ENCODE measurements at places on chromosomes 7 and 10.

GRCh38 chr7:112160771-112161150, 45.4 kb downstream of the DOCK4 start:
- DNase-seq, result no peak

- no peak for DNase-seq
Observed at GRCh38 chr7:11236680-11237079, 263.0 kb downstream of the PHF14 start.

DNA sequence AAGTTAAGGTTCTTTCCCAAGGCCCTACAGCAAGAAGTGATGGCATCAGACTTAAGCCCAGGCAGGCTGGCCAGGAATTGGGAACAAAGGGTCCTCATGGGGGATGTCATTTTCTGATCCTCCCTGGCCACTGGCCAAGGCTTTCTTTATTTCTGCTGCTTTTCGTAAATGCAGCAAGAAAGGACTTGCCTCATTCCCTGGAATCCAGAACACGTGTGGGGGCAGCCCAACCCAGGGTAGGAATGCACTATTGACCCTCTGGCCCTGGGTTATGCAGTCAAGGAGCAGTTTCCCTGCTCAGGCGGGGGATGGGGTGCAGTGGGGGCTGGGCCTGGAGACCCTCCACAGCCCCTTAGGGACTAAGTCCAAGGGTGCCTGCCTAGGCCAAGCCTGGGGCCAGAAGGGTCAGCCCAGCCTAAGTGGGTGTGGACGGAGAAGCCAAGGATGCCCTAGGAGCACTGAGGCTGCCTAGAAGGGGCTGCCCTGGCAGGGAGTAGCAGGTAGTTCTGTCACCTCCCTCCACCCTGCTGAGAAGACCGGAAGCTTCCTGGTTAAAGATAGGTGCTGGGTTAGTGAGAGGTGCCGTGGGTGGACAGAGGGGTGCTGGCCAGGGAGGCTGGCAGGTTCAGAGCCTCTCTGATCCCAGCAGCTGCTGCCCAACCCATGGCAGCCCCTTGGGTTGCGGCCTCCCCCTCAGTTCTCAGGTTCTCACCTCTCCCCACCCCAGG, 179.2 kb downstream of the SH3PXD2A start:
- no peak for DNase-seq

DNA sequence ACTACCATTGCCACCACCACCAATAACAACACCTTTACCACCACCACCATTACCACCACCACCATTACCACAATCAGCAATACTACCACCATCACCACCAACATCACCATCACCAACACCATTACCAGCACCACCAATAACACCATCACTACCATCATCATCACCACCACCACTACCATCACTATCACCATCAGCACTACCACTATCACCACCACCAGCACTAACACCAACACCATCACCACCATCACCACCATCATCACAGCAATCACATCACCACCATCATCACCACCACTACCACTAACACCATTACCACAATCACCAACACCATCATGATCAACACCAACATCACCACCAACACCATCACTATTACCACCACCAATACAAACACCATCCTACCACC, 249.5 kb downstream of the GRID1 start:
- no peak for DNase-seq

DNA sequence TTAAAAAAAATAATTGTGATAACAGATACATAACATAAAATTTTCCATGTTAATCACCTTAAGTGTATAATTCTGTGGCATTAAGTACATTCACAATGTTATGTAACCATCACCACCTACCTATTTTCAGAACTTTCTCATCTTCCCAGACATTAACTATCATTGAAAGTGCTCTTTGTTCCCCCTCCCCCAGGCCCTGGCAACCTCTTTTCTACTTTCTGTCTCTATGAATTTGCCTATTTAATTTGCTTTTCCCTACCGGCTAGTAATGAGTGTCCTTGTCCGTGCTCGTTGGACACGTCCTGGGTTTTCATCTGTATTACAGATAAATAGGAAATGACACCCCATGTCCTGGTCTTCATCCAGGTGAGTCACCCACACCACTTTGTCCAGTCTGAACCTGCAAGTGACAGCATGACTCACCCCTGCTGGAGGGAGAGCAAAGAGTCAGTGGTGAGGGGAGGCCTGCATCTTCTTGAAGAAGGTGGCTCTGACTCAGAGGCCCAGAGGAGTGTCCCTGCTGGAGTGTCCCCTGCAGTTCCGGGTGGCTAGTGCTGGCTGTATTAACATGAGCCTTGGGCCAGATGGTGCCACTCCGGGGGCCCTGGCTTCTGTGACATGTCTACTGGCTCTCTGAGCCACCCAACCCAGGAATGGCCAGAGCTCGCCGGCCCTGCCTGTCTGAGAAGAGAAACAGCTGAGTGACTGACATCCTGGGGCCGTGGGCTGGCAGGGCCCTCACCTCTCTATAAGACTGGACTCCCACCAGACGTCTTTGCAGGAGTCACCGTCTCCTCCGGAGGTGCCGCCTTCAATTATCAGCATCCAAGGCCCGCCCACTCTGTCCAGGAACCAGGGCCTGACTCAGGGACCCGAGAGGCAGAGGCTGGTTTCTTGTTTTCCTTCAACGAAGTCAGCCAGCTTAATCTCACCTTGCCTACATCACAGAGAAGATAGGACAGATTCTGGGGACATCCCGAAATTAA, 503.2 kb upstream of the MKI67 start:
- DNase-seq, result no peak

GRCh38 chr7:22598318-22598920, 98.4 kb upstream of the STEAP1B start:
- DNase-seq, result no peak

DNA sequence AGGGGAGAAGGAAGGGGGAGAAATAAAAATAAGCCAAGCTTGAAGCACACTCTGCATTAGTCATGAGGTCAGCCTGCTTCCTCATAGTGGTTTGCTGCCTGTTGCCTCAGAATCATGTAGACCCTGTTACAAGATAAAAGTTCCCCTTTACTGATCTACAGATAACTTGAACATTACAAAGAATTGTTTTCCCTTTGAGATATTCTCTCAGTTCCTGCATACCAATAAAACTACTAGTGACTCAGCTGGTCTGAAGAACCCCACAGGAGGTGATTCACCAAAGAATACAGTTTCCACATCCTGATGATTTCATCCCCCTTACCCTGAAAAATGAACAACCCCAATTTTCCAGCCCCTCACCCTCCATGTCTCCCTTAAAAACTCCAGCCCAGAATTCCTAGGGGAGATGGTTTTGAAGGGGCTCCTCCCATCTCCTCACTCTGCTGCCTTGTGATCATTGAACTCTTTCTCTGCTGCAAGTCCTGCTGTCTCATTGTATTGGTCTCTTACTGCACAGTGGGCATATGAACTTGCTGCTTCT, 31.5 kb upstream of the NRP1 start:
- DNase-seq, result peak; percentile 97

GRCh38 chr7:157495594-157495993, 158.8 kb downstream of the DNAJB6 start:
- DNase-seq, result no peak

GRCh38 chr10:114911801-114912469, 26.1 kb upstream of the TRUB1 start:
- DNase-seq, result no peak

GRCh38 chr10:69866688-69867461, 65.2 kb downstream of the COL13A1 start:
- peak; percentile 49 for DNase-seq

DNA sequence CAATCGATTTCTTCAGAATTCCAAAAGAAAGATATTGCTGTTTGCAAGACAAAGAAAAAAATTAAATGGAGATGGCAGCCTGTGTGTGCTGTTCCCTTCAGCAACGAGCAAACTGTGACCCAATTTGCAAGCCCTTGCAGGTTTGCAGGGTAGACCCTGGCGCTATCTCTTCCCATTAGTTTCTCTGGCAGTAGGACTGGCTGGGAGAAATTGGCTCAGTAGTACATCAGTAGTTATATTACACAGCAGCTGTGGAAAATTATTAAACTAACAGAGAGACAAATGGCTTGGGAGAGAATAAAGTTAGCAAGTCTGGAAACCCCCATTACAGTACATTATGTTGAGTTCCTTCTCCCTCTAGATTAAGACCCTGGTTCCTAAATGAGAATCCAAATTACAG, 116.4 kb upstream of the ITGB1 start:
- no peak for DNase-seq

GRCh38 chr10:113047605-113047962, 97.5 kb downstream of the TCF7L2 start:
- DNase-seq, result peak; percentile 60

GRCh38 chr7:151243408-151244195, 4.9 kb downstream of the SMARCD3 start:
- DNase-seq, result no peak

DNA sequence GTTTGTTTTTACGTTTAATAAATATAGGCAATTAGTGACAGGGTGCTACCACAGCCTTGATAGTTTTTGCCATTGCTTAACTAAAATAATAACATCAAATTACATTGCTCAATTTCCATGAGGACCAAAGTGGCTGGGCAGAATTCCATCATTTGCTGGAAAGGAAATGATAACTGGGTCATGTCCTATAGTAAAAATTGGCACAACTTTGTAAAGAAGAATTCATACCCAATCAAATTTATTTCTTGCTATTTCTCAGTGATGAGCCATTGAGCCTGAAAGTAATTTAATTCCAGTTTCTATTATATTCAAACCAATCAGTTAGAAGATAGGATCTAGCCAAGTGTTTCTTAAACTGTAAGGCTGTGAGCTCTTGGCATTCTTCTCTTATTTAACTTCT, 102.2 kb upstream of the CTTNBP2 start:
- DNase-seq, result peak; percentile 3

GRCh38 chr10:123800821-123801220, 90.8 kb downstream of the CPXM2 start:
- DNase-seq, result no peak

DNA sequence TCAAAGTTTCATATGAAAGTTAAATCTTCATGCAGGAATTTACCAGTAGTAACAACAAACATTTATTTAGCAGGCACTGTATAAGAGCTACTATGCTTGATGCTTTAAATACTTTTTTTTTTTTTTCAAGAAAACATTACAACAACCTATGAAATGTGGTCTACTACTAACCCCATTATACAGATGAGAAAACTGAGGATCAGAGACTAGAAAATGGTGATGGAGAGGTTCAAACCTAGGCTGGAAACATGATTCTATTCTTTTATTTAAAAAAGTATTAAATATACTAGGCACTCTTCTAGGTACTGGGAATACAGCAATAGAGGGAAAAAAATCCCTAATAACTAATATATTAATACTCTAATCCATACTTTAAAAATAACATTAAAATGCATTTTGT, 40.6 kb upstream of the TMEM168 start:
- DNase-seq, result no peak

DNA sequence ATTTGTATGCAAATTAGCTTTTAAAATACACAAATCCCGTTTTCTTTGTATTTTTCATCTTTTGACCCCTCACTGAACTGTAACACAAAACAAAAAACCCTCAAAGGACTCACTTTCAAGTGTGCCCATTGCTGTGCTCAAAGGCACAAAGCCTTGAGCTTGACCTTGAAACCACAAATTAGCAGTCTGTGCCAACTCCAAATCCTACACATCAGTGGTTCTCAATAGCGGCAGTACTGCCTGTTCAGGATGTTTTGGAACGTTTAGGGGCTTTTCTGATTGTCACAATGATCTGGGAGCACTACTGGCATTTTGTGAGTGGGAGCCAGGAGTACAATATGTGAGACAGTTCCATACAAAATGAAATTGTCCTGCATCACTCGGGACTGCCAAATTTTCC, 55.5 kb downstream of the KDM7A start:
- no peak for DNase-seq

DNA sequence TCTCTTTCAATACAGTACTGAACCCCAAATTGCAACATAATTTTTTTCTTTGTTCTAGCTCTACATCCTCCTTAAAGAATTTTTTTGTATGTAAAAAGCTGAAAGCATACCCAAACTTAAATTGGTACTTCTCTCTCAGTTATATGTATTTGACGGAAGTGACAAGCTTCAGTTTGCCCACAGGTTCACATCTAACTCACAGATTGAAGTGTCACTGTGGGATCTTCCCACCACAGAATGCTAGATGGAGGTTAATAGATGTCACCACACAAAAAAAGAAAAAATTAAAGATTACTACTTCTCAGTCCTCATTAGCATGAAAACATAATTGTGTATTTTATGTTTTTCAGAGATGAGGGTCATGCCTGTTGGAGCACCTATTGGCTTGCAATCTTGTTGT, 150.9 kb upstream of the GHITM start:
- DNase-seq, result no peak

Measured in stromal cell of bone marrow (primary cell).